CD4-positive, alpha-beta T cell treated with Interleukin-2 at 100 ng/mL for 4 hours (primary cell): ENCODE measurements at places on chromosomes 1 and 21.

DNA sequence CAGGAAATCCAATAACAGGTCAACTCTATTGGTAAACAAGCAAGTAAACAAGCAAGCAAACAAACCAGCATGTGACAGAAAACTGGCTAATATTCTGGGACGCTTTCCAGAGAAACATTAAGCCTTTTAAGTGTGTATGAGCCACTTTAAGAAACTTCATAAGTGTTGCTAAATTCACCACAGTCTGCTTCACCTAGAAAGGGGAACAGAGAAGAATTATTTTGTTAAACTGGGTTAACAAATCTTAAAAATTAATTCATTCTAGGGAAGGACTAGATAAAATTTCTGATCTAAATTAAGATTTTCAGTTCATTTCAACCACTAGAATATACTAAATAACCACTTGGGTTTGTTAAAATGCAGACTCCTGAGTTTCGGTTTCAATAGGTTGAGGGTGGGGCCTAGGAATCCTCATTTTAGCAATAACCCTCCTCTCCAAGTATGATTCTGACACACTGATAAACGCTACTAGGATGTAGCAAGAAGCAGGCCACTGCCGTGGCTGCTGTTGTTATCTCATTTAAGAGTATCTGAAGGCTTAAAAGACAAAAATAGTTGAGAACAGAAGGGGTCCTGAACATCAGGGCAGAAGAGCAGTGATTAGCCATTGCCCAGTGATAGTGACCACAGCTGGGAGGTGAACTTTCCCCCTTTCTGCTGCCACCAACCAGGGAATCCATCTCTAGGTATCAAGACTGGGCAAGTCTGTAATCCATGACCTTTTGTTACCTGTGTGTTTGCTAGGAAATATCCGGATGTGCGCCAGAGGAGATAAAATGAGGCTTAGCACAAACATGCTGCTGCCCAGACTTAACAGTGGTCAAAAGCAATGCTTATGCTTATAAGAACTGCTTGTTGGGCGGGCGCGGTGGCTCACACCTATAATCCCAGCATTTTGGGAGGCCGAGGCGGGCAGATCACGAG is 11.2 kb downstream of the CREG1 start:
- DNase-seq: no peak

GRCh38 chr1:30466026-30466425 is 257.4 kb downstream of the MATN1 start:
- DNase-seq: no peak

- DNase-seq: peak; percentile 22
These were observed 801 bp downstream of the EPRS1 start for GRCh38 chr1:220045356-220046051.

GRCh38 chr1:32255072-32256071 is 4.3 kb downstream of the LCK start:
- peak; percentile 35 for DNase-seq

DNA sequence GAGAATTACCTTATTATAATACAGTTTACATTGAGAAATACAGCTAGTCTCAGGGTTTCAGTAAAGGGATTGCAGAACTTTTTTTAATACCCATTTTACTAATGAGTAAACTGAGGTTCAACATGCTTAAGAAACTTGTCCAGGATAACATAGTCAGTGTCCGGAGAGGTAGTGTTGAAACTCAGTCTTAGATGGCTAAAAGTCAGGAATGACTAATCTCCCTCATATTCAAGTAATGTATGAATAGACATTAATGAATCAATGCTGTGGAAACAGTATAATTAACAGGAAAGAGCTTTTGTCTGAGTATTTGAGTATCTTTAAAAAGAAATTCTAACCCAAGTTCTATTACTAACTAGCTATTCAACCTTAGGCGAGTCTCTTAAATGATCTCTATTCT is 397.6 kb downstream of the PLA2G4A start:
- no peak for DNase-seq

GRCh38 chr1:215631489-215631888 is 64.4 kb downstream of the KCTD3 start:
- no peak for DNase-seq

DNA sequence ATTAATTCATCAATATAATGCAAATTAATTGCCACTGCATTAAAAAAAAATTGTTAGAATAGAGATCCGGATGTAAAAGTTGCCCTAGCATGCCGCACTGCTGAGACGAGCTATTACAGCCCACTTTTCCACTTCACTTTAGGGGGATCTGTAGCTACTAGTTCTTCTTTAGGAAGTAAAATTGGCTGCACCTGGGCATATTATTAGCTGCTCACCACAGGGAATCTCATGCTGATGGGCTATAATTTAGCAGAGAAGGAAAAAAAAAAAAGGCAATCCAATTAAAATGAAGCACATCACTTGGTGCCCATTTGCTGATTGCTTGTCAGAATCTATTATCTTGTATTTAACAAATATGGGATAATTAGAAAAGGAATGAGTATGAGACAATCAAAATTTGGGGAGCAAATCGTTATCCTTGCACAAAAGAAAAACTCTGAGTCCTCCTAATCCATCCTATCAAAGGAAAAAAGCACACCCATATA is 233.4 kb downstream of the DSCAM start:
- no peak for DNase-seq

DNA sequence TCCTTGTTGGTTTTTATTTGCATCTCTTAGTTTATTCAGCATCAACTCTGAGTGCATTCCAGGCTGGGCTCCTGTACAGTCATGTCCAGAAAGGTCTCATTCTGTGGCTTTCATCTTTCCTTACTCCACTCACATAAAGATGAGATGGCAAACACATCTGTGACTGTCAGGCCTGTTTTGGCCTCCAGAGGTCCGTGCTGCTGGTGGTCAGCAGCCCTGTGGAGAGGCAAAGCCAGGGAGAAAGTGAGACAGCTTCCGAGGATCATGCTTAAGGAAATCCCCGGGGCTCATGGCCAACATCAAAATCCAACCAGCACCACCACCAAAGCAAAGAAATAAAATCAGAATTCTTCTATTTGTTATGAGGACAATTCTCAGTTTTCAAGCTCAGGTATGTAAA is 96.1 kb upstream of the HIVEP3 start:
- DNase-seq: no peak

DNA sequence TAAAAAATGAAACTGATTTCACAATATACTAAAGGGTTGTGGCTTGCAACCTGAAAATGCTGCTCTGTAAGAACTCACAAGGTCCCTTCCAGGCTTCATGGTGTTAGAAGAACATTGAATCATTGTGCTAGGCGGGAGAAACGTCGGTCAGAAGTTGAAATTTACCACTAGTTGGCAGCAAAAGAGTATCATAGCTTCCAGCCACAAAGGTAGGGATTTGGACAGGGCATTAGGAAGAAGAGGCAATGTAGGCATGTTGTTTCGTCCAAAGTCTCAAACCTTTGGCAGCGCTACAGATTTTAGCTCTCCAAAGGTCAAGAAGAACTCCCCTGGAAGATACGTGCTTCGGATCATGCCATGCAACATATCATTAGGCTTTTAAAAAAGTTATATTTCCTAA is 62.5 kb upstream of the ZP4 start:
- DNase-seq: no peak

DNA sequence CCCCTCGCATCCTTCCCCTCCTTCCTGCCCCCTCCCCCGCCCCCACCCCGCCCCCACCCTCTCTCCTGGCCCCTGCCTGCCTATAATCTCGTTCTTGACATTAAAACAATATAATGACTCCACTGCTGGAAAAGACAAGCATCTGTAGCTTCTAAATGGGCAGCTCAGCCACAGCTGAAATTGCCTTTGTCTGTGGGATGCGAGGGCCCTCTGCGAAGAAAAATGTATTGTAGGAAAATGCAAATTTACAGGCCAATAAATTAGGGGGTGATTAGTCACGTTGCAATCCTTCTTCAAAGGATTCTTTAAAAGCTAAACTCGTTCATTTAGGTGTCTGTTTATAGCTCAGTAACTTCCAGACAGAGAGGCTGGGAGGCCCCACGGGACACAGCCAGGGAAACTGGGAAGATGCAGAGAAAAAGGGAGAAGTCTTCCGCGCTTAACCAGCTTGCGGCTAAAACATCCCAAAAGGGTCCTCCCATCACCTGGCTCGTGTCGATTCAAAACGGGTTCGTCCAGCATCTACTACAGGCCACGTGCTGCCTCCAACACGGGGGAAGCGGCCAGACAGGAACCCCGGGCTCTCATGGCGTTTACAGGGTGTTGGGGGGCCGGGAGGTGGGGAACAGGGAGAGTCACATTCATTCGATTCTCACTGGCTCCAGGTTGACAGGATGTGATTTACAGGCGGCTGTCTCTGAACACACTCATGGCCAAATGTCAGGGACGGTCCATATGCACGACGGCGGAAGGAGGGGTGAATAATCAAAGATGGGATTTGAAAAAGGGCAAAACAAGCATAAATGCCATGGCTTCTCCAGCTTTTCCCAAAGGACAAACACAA is 100.5 kb upstream of the ZBTB40 start:
- no peak for DNase-seq

GRCh38 chr1:32390904-32391870 is 3.1 kb downstream of the BSDC1 start:
- no peak for DNase-seq

DNA sequence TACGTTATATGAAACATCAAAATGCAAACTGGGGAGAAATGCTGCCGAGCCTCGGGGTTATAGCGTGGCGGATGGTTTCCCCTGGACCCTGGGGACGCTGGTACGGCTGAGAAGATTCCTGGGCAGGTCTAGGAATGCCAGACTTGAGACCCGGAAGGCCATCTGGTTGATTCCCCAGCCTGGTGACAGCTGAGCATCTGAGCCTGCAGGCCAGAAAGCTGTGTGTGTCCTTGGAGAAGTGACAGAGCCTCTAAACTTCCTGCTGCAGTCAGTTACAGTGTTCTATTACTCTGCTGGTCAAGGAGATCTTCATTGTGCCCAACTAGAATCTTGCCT is 2.3 kb downstream of the VASH2 start:
- DNase-seq: no peak

- no peak for DNase-seq
These were observed 21.4 kb upstream of the PADI1 start for GRCh38 chr1:17183388-17184160.

- no peak for DNase-seq
These were observed 339.3 kb upstream of the ADAMTS5 start for GRCh38 chr21:27306206-27306605.

- no peak for DNase-seq
These were observed 32.1 kb downstream of the GRHL3 start for GRCh38 chr1:24351247-24351646.
